Stimulated activated CD8-positive, alpha-beta memory T cell treated with anti-CD3 and anti-CD28 coated beads, Interleukin-4, amount 100 ng/mL, for 4 hours (primary cell): ENCODE measurements at places on chromosomes 2 and 18.
A peak's percentile ranks its signal among the peaks of the same experiment; 100 is the strongest.

- DNase-seq = no peak
Observed at GRCh38 chr2:35891528-35891927, 464.1 kb upstream of the CRIM1 start.

- DNase-seq = no peak
Observed at GRCh38 chr2:6027066-6027465, 334.9 kb downstream of the SOX11 start.

DNA sequence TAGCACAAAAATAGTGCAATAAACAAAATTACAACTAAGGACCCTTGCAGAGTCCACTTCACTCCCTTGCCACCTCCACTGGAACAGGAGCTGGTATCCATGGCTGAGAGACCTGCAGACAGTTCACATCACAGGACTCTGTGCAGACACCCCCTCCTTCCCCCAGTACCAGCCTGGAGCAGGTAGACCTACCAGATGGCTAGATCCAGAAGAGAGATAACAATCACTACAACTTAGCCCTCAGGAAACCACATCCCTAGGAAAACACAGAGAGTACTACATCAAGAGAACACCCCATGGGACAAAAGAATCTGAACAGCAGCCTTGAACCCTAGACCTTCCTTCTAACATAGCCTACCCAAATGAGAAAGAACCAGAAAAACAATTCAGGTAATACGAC lies 49.8 kb downstream of the FBXO15 start:
- DNase-seq = no peak

DNA sequence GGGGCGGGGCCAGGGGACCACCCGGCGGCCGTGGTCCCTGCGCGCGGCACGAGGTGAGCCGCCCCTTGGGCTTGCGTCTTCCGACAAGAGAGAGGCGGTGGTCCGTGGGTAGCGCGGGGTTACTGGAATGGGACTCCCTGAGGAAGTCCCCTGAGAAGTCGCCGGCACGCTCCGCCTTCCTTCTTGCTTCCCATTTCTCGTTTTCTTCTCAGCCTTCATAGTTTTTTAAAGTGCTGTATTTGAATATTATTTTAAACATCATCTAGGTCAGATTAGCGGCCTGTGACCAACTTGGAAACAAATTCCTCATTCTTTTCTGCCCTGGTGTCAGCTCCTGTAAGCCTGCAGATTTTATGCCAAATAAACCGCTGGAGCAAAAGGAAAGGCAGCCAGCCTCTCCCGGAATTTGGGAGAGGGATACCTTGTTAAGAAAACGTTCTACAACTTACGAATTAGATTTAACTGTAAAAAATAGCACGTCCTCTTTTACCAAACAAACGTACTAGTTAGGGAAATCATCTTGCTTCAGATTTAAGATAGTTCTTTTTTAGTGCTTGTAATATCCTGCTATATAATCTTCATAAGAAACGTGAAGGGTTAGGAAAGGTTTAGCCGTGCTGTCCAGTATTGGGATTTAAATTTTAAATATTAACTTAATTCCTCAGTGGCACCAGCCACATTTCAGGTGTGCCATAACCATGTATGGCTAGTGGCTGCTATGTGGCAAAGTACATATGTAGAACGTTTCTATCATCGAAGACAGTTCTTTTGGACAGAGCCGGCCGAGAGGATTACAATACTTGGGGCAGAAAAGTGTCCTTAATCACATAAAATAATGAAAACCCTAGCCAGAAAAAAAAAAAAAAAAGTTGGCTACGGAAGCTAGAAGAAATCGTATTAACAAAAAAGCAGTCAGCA lies 628 bp upstream of the PTPN2 start:
- no peak for DNase-seq

DNA sequence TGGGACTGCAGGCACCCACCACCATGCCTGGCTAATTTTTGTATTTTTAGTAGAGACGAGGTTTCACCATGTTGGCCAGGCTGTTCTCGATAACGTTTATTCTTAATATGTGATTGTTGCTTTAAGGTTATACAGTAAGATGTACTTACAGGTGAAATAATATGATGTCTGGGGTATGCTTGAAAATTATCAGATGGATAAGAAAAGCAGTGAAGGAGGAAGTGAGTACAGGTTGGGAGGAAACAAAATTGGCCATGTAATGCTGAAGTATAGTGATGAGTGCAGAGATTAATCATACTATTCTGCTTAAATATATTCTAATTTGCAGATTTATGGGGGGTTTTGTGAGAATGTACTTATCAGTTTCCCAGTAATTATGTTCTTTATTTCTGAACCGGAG lies 3.0 kb downstream of the GCC2 start:
- no peak for DNase-seq

DNA sequence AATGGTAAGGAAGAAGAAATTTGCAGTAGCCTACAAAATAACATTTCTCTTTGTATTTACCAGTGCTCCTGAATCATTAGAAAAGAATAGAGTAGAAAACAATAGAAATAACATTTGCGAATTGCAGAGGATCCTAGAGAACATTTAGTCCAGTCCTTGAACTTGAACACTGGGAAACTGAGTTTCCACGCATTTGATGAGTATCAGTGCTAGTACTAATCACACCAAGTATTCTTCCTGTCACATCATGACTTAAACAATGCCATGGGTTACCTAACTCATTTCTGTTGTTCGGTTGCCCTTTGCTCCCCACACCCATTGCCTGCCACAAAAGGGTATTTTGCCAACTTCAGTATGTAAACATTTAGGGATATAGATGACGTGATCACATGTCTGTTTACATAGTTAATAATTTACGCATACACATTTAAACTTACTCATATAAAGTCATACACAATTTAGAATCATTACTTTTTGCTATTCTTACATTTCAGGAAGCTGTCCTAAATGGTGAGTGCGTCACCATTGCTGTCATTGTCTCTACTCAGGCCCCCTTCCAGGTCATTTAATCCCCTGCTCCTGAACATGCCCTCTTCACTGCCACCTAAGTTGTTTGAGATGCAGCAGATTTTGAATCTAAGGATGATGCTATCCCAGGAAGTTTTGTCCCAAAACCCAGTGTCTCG lies 42.3 kb downstream of the CRIM1 start:
- no peak for DNase-seq

DNA sequence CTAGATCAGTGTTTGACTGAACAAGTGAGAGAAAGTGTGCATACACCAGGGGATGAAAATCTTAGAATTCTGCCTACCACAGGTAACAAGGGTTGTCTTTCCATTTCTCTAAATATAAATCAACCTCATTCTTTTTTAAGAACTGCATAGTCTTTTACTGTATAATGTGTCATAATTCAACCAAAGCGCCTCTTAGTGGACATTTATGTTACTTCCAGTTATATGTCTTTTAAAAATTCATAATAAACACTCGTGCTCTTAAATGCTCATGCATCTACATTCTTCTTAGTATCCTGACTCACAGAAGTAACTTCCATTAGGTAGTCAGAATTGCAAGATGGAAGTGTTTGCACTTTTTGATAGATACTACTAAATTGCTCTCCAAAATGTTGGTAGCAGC lies 76.2 kb downstream of the CHRNA1 start:
- no peak for DNase-seq

DNA sequence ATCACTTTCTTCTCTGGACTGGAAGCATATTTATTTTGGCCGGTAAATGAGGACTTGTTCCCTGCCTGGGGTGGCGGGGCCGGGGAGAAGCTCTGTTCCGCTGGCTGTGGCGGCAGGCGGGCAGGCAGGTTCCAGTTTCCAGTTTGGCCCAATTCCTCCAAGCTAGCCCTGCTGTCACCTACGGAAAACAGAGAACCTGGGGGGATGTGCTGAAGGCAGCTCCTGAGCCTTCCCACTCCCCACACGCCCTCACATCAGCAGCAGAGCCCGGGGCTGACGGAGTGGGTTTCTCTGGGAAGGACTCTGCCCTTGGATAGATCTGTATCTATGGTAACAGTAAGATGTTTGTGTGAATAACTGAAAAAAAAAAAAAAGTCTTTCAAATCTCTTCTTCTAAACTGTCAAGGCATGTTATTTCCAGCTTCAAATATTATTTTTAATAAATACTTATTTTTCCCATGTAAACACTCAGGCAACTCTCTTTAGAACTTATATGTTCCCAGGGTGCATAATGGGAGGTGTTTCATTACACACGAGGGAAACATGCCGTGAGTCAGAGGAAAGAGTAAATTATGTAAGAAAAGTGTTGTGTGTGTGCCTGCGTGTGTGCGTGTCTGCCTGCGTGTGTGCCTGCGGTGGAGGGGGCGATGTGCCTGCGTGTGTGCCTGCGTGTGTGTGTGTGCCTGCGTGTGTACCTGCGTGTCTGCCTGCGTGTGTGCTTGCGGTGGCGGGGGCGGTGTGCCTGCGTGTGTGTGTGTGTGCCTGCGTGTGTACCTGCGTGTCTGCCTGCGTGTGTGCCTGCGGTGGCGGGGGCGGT lies 116.1 kb upstream of the ZNF516 start:
- DNase-seq = no peak

DNA sequence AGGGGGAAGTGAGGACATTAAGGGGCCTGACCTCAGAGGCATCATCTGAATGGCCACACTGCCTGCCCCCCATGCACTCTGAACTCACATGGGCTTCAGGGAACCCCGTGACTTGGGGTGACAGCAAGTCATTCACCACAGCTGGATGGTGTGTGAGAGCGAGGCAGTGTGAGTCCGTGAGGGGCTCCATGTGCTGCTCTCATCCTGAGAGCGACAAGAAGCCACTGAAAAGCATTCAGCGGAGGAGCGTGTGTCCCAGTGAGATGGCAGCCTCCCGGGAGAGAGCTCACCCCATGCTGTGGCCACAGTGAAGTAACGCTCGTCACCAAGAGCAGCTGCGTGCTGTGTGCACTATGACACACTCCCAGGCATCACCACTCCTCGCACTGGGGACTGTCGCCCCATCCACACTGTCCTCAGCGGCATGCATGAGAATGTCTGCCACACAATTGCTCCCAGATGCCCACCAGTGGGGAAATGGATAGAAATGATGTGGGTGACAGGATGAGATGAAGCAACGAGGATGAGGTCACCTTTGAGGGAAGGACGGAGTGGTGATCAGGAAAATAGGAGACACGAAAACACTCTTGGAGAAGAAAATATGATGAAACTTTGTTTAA lies 213.0 kb upstream of the RAB6C start:
- DNase-seq = no peak

DNA sequence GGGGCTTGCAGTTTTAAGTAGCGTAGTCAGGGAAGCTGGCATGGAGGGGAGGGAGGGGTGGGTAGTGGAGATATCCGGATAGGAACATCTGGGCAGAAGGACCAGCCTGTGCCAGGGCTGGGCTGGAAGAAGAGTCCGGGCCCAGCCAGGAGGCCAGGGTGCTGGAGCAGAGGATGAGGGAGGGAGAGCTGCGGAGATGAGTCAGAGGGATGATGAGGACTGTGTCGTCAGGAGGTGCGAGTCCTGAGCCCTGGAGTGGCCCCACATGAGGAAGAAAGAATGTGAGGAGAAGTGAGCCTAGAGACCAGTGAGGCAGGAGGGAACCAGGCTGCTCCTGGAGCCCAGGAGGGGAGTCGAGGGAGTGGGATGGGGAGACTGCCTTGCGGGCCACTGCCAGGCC lies 82.4 kb downstream of the CTIF start:
- no peak for DNase-seq

GRCh38 chr2:137467246-137467862 lies 496.9 kb upstream of the HNMT start:
- DNase-seq = no peak

GRCh38 chr18:35711227-35711626 lies 129.7 kb downstream of the GALNT1 start:
- DNase-seq = no peak

GRCh38 chr2:25041928-25042320 lies at the start of gene EFR3B:
Gene EFR3B, plus strand, starts transcription at chr2:25042076. Its CDS starts 237 bp downstream, at chr2:25042313.
- DNase-seq = peak; percentile 70

DNA sequence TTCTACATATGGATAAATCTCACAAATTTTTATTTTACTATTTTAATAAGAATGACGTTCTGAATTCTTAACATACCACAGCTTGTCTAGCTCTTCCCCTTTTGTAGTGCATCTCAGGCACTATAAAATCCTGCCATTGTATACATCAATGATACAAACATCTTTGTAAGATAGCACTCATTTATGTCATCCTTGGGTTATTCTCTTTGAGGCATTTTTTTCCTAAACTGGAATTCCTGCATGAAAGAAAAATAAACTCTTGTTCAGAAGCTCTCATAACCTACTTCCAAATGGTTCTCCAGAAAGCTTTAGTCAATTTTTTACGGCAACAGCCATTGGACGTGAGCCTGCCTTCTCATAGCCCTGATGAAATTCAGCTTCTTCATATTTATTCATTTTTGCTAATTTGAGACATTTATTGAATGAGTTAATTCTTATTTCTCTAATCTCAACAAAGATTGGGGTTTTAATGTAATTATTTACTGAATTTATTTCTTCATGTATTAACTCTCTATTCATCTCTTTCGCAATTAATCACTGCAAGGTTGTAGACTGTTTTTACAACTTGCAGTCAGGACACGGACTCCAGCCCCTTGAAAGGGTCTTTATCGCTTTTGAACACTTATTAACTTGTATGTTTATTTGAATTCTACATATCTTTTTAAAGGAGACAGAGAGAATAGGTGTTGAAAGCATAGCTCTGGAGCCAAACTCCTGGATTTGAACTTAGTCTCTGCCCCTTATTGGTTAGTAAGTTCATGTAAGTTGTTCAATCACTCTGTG lies 57.6 kb upstream of the PARD3B start:
- DNase-seq = no peak

- DNase-seq = no peak
Observed at GRCh38 chr2:174683392-174683759, 80.9 kb downstream of the CHRNA1 start.

- no peak for DNase-seq
Observed at GRCh38 chr2:23106242-23106785, 278.7 kb upstream of the KLHL29 start.

- DNase-seq = no peak
Observed at GRCh38 chr2:204625135-204625534, 79.9 kb downstream of the PARD3B start.

DNA sequence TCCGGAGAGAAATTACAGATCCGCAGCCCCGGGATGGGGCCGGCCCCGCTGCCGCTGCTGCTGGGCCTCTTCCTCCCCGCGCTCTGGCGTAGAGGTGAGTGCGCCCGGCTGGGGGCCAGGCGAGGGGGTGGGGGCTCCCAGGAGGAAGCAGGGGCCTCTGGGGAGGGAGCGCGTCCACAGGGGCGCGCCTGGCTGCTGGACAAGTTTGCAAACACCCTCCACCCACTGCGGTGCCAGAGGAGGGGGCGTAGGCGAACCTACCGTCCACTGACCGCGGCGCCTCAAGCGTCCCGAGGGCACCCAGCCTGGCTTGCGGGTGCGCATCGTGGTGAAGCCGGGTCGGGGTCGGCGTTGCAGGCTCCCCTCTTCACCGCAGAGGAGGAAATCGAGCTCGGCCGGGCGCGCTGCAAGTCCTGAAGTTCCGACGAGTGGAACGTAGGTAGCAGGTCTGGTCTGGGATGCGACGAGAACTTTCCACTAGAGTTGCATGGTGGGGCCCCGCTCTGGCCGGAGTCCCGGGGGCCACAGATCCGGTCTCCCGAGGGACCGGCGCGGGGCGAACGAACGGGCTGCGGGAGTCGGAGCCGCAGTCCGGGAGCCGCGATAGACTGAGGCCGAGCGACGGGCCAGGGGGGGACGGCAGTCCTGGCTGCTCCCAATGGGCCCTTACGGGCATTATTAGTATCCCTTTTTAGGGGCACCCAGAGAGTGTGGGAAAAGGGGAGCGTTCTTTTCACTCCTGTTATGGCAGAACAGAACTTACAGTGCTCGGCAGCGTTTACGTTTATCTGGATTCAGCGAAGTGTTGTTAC lies 502 bp downstream of the MERTK start:
- DNase-seq = no peak

- DNase-seq = no peak
Observed at GRCh38 chr2:29940706-29941105, 19.3 kb upstream of the ALK start.

GRCh38 chr2:19649785-19650380 lies 251.9 kb downstream of the TTC32 start:
- no peak for DNase-seq

- no peak for DNase-seq
Observed at GRCh38 chr18:42931491-42931890, 184.0 kb downstream of the RIT2 start.
